ENCODE measurements at places on chromosomes 16 and 17. TPM values are rescaled to one million over a fixed set of nuclear protein-coding genes. Genes with fewer than 3 reads are reported as not detected.

Gene SPNS2
- 9.1 TPM for total RNA-seq

Gene PRSS27
- 4.4 TPM for total RNA-seq

Gene COL1A1
- total RNA-seq = 261 TPM

Gene SHISA9
- 0.21 TPM for total RNA-seq

Gene CACNG5
- not detected for total RNA-seq

Gene HBM
- not detected for total RNA-seq

Gene CREBBP
- 103 TPM for total RNA-seq

Gene ARHGDIG
- total RNA-seq = not detected

Gene CLEC3A
- total RNA-seq = not detected

Gene ABCC6
- 0.41 TPM for total RNA-seq

Gene ETV4
- total RNA-seq = 1.5 TPM

Gene MATCAP1
- 13.7 TPM for total RNA-seq

Gene SMURF2
- total RNA-seq = 39.8 TPM

Gene RPGRIP1L
- 3.4 TPM for total RNA-seq
